GM18507 (cell line): ENCODE measurements at places on chromosomes 4 and X.

GRCh38 chr4:45621971-45622370 is 501.9 kb downstream of the GABRG1 start:
- DNase-seq = no peak

- DNase-seq = no peak
These were observed 79.5 kb downstream of the FAM184B start for GRCh38 chr4:17701882-17702281.

DNA sequence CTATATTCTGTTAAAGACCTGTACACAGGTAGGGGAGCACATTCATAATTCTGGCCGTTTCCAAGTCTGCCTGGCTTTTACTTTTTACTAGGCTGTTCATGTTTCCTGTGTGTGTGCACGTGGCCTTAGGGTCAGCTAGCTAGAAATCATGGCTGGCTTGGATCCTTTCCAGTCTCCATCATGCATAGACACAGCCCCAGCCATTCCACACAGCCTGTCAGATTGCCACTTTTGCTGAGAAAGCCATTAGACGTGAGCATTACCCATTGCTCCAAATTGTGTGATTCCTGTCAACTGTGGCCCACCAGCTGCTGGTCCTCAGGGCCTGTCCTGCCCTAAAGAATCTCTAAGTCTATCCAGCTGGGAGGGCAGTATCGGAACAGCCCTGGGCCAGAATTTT is 11.4 kb upstream of the SORCS2 start:
- DNase-seq = no peak

DNA sequence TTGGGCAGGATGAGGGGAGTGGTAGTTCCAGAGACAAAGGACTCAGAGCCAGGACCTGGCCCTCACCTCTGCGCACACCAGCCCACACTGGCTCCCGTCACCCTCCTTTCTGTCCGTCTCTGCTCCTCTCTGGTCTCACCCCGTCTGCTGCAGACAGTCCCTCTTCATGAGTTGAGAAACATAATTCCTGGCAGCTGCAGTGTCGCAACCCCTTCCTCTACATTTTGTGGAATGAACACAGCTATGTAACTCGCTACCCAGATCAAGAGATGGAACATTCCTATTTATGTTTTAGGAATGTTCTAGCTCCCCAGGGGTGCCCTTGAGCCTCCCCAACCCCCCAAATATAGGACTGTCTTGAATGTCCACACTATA is 59.3 kb downstream of the SHROOM2 start:
- no peak for DNase-seq

GRCh38 chr4:67437974-67438713 is 107.2 kb downstream of the CENPC start:
- no peak for DNase-seq

GRCh38 chr4:47972181-47972580 is 44.3 kb downstream of the CNGA1 start:
- DNase-seq = no peak

DNA sequence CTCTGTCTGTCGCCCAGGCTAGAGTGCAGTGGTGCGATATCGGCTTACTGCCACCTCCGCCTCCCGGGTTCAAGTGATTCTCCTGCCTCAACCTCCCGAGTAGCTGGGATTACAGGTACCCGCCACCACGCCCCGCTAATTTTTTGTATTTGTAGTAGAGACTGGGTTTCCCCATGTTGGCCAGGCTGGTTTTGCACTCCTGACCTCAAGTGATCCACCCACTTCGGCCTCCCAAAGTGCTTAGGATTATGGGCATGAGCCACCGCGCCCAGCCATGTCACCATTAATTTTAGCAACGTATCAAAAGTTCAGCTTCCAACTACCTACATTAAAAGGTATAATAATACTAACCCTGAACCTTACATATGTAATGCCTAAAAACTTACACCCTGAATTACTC is 940 bp upstream of the UTP3 start:
- DNase-seq = no peak

GRCh38 chrX:46837558-46838485 is 979 bp downstream of the RP2 start:
- no peak for DNase-seq

- no peak for DNase-seq
These were observed 15.8 kb upstream of the LDB2 start for GRCh38 chr4:16914208-16914607.

GRCh38 chrX:10049236-10049635 is 82.1 kb downstream of the CLDN34 start:
- DNase-seq = no peak

DNA sequence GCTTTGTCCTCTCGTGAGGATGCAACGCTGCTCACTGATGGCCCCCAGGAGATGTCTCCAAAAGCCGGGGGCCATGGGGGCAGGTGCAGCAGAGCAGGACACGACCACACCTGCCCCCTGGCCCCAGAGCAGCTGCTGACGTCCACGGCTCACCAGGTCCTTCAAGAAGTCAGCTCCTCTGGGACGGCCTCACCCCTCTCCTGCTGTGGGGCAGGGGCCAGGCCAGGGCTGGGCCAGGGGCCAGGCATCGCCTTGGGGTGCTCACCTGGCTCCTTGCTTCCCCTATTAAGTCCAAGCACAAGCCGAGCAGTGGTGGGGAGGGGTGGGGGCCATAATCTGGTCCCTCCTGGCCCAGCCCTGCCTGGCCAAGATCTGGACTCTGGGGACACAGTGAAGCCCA is 28.6 kb upstream of the MXD4 start:
- DNase-seq = no peak

- DNase-seq = no peak
These were observed 646.6 kb upstream of the PITX2 start for GRCh38 chr4:111269439-111269838.

GRCh38 chr4:121154103-121154515 is 10.0 kb downstream of the TNIP3 start:
- no peak for DNase-seq

DNA sequence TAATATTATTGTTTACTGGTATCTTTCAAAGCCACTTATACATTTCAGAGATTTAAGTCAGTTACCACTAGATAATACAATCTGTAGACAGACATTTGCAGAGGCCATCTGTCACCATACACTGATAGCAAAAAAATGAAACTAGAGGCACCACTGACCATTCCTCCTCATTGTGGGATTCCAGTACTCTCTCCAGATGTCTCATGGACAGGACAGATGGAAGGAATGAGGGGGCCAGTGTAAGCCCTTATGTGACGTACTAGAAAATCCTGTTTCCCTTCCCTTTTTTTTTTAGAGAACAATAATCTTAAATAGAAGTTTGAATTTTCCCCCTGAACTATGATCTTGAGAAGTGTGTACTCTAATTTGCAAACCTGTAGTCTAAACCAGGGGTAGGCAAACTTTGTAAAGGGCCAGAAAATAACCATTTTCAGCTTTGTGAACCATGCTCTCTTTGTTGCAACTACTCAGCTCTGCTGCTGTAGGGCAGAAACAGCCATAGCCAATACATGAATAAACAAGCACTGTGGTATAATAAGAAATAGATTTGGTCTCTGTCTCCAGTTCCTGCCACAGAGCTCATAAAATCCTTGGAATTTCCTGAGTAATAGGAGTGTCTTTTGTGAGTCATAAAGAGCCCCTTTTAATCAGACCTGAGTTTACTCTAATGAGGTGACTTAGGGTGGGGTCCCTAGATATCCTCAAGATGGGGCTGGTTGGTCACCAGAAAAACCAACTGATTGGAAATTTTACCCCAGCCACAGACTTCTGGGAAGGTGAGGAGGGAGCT is 90.4 kb downstream of the MOSPD2 start:
- no peak for DNase-seq

DNA sequence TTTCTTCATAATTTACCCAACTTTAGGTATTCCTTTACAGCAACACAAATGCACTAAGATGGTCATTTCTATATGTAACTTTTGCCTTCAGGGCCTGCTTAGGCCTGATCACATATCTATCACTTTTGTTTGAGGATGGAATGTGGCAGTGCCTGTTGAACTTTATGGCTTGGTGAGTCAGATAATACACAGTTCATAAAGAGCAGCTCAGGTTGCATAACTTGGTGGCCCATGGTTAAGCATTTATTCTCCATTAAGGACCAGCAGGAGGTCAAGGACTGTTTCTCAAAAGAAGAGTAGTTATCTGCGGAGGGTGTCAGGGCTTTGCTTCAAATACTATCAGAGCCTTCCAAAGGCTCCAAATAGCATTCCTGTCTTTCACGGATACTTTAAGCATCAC is 124.1 kb upstream of the PDHA2 start:
- DNase-seq = no peak

- no peak for DNase-seq
These were observed 92.3 kb downstream of the SPRY1 start for GRCh38 chr4:123488916-123489315.

DNA sequence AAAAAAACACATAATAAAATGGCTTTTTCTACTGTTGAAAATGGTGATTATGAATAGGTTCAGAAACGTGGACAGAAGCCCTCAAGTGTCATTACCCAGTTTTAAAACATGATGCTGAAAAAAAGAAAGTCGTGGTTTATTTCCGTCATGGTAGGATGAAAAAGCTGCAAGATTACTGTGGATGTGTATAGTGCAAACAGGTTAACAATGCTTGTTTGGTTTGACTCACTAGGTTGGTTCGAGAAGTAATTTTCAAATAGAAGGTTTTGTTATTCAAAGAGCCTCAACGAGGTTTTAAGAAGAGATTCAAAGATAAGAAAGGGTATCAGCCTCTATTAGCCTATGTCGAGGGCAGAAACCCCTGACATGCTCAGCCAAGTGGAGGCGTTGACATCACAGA is 2.5 kb upstream of the RXFP1 start:
- DNase-seq = no peak

GRCh38 chrX:133926809-133927208 is 58.6 kb downstream of the GPC3 start:
- DNase-seq = no peak

DNA sequence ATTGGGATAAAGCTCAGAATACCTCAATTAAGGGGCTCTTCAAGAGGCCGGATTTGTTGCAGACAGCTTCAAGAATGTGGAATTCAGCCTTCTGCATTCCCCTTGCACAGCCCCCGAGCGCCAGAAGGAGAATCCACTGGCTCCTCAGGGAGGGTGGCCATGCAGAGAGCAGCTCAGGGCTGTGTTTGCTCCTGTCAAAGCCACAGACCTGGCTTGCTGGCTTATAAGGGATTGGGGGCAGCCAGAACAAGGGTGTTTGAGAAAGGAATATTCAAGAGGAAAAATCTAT is 36.8 kb downstream of the ING2 start:
- DNase-seq = no peak

GRCh38 chr4:30717208-30718020 is 2.8 kb upstream of the PCDH7 start:
- no peak for DNase-seq

GRCh38 chr4:62706423-62706822 is 1506.3 kb downstream of the ADGRL3 start:
- no peak for DNase-seq

GRCh38 chrX:133892337-133892736 is 93.1 kb downstream of the GPC3 start:
- no peak for DNase-seq

GRCh38 chr4:77731656-77732055 is 87.5 kb downstream of the CNOT6L start:
- no peak for DNase-seq

DNA sequence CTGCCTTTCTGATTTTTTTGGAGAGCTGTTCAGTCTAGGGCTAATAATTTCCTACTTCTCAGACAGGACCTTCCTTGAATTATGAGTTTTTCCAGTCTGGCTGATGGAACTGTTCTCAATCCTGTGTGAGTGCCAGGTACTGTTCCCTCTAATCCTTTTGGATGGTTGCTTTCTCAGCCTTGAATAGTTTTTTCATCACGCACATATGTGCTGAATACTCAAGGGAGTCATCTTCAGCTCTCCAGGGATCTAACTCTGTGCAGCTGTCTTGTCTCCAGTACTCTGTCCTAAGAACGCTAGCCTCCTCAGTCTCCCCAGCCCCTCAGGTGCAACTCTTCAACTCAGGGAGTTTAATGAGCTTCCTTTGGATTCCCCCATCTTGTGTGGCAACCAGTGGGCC is 93.2 kb downstream of the GASK1B start:
- DNase-seq = no peak

DNA sequence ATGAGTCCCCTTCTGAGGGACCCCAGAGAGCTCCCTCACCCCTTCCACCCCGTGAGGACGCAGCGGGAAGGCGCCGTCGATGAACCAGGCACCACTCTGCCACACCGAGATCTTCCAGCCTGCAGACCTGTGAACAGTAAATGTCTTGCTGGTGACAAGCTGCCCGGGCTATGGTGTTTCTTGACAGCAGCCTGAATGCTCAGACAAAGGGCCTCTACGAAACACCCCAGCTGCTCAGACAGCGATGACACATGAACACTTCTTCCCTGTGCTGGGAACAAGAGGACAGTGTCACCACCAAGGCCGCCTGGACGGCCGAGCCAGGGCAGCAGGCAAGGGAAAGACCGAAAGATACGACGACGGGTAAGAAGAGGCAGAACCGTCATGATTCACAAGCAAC is 30.6 kb upstream of the GTPBP6 start:
- DNase-seq = no peak

- DNase-seq = no peak
These were observed 79.1 kb upstream of the INPP4B start for GRCh38 chr4:142925161-142925560.

DNA sequence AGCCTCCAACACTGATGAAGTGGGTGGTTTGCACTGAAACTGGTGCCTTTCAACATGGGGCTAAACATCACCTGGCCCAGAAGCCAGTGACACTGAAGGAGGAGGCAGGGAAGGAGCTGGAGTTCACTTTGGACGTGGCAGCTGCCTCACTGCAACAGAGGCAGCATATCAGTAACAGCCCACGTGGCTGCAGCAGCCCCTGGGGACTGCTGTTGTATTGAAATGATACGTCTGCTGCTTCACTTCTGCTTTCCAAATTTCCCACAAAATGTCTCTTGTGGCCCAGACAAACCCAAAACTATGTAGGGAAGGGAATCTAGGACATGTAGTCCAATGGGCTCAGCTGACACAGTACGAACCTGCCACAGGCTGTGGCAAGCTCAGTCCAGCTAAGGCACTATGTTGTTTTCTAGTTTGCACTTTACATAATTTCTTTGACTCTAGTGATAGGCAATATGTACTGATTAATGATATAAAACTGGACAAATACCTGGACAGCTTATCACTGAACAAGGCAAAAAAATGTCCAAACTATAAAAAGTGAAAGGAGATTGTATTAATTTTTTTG is 84.7 kb upstream of the RAPGEF2 start:
- DNase-seq = peak; percentile 61

DNA sequence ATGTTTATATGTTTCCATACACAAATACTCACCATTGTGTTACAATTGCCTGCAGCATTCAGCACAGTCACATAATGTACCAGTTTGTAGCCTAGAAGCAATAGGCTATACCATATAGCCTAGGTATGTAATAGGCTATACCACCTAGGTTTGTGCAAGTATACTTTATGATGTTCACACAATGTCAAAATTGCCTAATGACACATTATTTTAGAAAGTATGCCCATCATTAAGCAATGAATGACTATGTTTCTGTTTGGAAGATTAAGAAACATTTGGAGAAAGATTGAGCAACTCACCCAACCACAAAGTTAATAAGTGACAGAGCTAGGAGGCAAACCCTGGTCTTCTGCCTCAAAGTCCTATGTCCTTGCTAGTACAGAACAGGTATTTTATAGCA is 96.8 kb upstream of the GRIA3 start:
- no peak for DNase-seq
